Hepatocyte (in vitro differentiated cells): ENCODE measurements at places on chromosomes 6 and 20. TPM values are rescaled to one million over a fixed set of nuclear protein-coding genes. Genes with fewer than 3 reads are reported as not detected.

The HLA-DMA gene
- 4.7 and 9.2 TPM in 2 replicates for polyA plus RNA-seq

The PLA2G7 gene
- 1.6 TPM in 1 of 2 replicates, not detected in the other for polyA plus RNA-seq

The LY6G5C gene
- 0.63 and 5.0 TPM in 2 replicates for polyA plus RNA-seq

The MOG gene
- polyA plus RNA-seq: not detected in 2 replicates

- no peak for DNase-seq
Measured at GRCh38 chr6:125524356-125524755, 222.6 kb upstream of the HDDC2 start.

GRCh38 chr6:69286331-69286730 lies 510.5 kb downstream of the LMBRD1 start:
- no peak for DNase-seq

GRCh38 chr6:63904650-63905248 lies 269.1 kb downstream of the PHF3 start:
- peak; percentile 62 for DNase-seq

- no peak for DNase-seq
Measured at GRCh38 chr6:30683183-30683979, 3.1 kb downstream of the PPP1R18 start.

GRCh38 chr6:31252625-31253024 lies 19.3 kb downstream of the HLA-C start:
- DNase-seq: no peak

DNA sequence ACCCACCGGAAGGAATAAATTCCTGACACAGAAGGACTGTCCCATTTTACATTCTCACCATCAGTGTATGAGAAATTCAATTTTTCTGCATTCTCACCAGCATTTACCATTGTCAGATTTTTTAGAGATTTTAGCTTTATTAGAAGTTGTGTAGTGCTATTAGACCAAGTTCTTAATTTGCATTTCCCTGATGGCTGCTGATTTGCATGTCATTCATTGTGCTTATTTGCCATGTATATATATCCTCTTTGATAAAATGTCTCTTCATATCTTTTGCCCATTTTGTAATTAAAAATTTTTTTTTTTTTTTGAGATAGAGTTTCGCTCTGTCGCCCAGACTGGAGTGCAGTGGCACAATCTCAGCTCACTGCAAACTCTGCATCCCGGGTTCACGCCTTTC lies 9.8 kb upstream of the HLA-DRB5 start:
- DNase-seq: no peak

DNA sequence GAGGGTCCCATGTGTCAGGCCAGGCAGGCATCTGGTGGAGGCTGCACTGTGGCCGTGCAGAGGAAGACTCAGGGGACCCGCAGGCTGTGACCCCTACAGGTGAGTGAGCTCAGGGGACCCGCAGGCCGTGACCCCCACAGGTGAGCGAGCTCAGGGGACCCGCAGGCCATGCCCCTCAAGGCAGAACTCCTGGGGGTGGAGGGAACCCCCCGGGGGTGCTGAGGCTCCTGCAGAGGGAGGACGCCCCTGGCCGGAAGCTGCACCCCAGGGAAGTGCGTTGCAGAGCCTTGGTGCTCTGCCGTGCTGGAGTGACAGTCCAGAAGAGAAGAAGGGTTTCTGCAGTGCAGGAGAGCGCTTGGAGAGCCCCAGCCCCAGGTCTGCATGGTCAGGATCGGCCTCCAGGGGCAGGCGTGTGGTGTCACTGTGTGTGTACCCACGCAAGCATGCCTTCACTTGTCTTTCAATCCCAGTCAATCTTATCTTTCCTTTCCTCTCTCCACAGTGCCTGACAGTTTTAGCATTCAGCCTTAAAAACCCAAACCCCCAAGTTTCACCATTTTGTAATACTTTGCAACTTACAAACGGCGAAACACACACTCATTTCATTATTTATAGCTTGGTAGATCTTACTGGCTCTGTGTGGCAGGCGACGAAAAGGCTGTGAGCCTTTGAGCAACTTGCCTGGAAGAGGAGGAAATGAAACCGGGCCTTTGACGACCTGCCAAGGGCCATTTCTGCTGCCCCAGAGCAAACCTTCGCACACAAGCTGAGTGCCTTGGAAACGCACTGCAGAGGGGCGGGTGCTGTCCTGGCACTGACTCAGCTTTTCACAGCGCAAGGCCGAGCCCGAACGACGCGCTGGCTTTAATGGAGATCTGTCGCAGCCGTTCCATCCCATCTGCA lies 101.4 kb upstream of the AGPAT4 start:
- no peak for DNase-seq

- DNase-seq: peak; percentile 70
Measured at GRCh38 chr20:50464026-50464724, 46.0 kb upstream of the PTPN1 start.
